ENCODE measurements at places on chromosomes 7 and 10. TPM values are rescaled to one million over a fixed set of nuclear protein-coding genes. Genes with fewer than 3 reads are reported as not detected.

MKI67 gene
- 16.9 TPM for total RNA-seq

ITGB8 gene
- 9.1 TPM for total RNA-seq

C10orf67 gene
- not detected for total RNA-seq

OR2A5 gene
- not detected for total RNA-seq

DNA sequence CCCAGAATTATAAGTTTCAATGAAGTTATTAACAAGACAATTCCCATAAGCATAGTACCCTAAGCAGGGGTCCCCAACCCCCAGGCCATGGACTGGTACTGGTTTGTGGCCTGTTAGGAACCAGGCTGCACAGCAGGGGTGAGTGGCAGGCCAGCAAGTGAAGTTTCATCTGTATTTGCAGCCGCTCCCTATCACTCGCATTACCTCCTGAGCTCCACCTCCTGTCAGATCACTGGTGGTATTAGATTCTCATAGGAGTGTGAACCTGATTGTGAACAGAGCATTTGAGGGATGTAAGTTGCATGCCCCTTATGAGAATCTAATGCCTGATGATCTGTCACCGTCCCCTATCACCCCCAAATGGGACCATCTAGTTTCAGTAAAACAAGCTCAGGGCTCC is 36.0 kb upstream of the KIAA1217 start:
- H3K27me3 ChIP-seq: no peaks in the 10 kb centered on the region
- no peaks in the 10 kb centered on the region for H3K4me1 ChIP-seq
- no peak overlapping the region for H3K27ac ChIP-seq
- no peak overlapping the region for H3K4me3 ChIP-seq

DNA sequence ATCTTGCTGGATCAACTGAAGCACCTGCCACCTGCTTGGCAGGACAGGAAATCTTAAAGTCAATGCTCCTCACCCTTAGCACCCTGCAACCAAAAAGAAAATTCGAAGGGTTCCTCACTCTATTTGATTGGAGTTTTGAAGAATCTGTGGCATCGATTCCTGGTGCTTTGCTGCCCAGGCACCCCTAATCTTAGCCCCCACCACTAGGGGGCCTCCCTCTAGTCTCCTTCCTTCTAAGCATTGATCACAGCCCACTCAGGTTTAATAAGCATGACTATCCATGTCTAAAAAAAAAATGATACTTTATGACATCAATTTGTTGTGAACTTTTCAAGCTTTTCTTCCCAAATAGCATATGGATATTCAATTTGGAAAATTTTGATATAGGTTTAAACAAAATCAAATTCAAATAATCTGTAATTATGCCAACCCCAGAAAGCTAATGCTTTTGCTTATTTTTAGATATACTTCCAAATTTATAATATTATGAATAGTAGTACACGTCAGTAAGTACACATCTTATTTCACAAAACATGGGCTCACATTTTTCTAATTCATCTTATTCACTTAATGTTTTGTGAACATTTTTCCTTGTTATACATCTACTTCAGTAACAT is 45.3 kb downstream of the NRG3 start:
- H3K27ac ChIP-seq: no peak overlapping the region
- no peak for DNase-seq
- no peak overlapping the region for H3K4me3 ChIP-seq
- no peaks in the 10 kb centered on the region for H3K4me1 ChIP-seq

- H3K4me3 ChIP-seq: no peak overlapping the region
- H3K27ac ChIP-seq: no peak overlapping the region
- DNase-seq: no peak
- no peaks in the 10 kb centered on the region for H3K27me3 ChIP-seq
- no peaks in the 10 kb centered on the region for H3K36me3 ChIP-seq
- H3K4me1 ChIP-seq: no peaks in the 10 kb centered on the region
These were observed 40.6 kb downstream of the SH3PXD2A start for GRCh38 chr10:103814626-103815370.

DNA sequence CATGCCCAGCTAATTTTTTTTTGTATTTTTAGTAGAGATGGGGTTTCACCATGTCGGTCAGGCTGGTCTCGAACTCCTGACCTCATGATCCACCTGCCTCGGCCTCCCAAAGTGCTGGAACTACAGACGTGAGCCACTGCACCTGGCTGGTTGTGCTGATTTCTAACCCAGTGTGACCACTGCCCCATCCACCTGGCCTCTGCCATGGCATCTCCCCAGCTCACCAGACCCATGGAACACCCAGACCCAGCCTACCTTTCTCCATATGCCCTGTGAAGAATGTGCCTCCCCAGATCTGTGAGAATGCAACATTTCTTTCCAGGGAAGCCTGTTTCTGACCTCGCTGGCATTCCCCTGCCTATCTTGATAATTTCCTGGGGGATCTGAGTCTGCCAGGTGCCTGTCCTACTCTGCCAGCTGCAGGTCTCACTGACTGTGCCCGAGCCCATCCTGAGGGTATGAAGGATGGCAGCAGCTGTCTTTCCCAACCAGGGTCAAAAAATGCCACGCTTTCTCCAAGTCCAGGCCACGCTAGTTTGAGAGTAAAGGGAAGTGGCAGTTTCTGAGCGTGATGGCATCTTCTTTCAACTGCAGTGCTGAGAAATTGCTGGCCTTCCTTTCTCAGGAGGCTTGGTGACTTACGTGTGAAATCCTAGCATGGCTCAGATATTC is 324.4 kb upstream of the ZNF32 start:
- H3K36me3 ChIP-seq: no peaks in the 10 kb centered on the region
- no peaks in the 10 kb centered on the region for H3K4me1 ChIP-seq
- no peak overlapping the region for H3K4me3 ChIP-seq
- DNase-seq: no peak
- no peaks in the 10 kb centered on the region for H3K27me3 ChIP-seq

DNA sequence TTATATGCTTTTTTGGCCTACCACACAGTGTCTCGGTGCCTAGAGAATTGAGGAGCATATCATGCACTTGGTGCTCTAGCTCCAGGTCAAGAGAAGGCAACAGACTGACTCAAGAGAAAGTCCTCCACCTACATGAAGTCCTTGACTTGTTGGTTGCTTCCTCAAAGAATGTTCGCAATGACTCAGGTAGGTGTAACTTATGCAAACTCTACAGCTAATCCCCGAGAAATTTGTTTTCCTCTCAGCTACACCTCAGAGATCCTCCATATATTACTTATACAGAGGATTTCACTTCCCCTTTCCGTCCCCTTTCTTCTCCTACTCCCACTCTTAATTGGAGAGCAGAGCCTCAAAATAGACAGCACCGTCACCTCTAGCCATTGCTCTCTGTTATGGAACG is 1013.1 kb downstream of the KCNMA1 start:
- no peak overlapping the region for H3K27ac ChIP-seq
- DNase-seq: no peak
- H3K27me3 ChIP-seq: no peaks in the 10 kb centered on the region

- no peaks in the 10 kb centered on the region for H3K27me3 ChIP-seq
- no peak for DNase-seq
- H3K4me3 ChIP-seq: no peak overlapping the region
- no peaks in the 10 kb centered on the region for H3K4me1 ChIP-seq
- H3K27ac ChIP-seq: no peak overlapping the region
- no peaks in the 10 kb centered on the region for H3K36me3 ChIP-seq
These were observed 522.7 kb downstream of the CNTNAP2 start for GRCh38 chr7:146639291-146639690.

DNA sequence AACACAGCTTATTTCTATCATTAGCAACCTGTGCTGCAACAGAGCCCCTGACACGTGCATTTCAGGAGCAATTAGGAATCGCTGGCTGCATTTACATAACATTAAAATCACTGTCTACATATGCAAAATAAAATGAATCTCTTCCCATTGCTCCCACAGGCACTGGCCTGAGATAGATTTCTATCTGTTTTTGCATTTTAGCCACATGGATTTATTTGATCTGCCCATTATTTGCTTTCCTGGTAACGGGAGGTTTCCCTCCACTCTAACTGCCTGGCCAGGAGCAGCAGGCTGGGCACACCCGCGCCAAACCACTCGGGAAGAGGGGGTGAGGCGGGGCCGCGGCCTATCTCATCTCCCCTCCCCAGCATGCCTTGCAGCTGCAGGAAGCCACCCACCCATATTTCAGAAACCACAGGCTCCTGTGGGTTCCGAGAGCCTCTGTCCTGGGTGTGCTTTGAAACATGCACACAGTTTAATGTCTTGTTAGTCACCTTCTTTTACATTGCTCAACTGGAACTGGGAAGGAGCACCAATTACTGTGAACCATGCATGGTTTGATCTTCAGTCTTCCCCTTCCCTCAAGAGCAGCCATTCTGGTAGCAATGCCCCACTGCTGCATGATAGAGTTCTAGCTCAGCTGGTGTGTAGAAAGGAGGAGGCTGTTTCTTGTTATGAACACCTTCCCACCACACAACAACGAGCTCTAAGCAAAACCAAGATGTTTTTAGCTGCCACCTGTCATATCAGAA is 37.7 kb upstream of the IKZF1 start:
- no peaks in the 10 kb centered on the region for H3K27me3 ChIP-seq
- DNase-seq: peak; percentile 18

GRCh38 chr7:67597161-67597560 is 600.5 kb downstream of the TYW1 start:
- no peak overlapping the region for H3K27ac ChIP-seq
- H3K36me3 ChIP-seq: no peaks in the 10 kb centered on the region
- no peaks in the 10 kb centered on the region for H3K4me1 ChIP-seq

- no peaks in the 10 kb centered on the region for H3K36me3 ChIP-seq
- H3K27me3 ChIP-seq: no peaks in the 10 kb centered on the region
- DNase-seq: no peak
- H3K4me1 ChIP-seq: no peaks in the 10 kb centered on the region
- no peak overlapping the region for H3K27ac ChIP-seq
These were observed 16.8 kb downstream of the SLC18A2 start for GRCh38 chr10:117257721-117258120.

GRCh38 chr10:82625512-82626189 is 750.7 kb downstream of the NRG3 start:
- no peak overlapping the region for H3K27ac ChIP-seq
- no peaks in the 10 kb centered on the region for H3K4me1 ChIP-seq
- H3K4me3 ChIP-seq: no peak overlapping the region
- H3K36me3 ChIP-seq: no peaks in the 10 kb centered on the region
- H3K27me3 ChIP-seq: no peaks in the 10 kb centered on the region

GRCh38 chr7:36920433-36920832 is 196.1 kb upstream of the AOAH start:
- no peak overlapping the region for H3K4me3 ChIP-seq
- no peak for DNase-seq
- H3K27me3 ChIP-seq: no peaks in the 10 kb centered on the region
- no peaks in the 10 kb centered on the region for H3K4me1 ChIP-seq
- H3K27ac ChIP-seq: no peak overlapping the region

DNA sequence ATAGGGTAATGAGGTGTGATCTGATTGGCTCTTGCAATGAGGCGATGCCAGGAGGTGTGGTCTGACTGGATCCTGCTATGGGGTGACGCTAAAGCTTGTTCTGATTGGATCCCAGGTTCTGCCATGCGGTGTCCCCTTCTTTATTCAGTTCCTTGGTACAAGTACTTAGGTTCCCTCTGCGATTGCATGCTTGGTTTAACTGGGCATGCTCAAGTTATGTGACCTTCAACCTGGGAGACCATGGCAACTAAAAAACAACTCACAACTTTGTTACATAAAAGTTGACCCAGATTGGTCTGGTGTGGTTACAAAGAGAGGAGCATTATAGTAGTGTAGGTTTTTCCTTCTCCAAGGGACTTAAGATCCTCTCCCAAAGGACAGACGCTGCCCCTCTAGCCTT is 49.5 kb upstream of the DNAJC1 start:
- H3K36me3 ChIP-seq: no peaks in the 10 kb centered on the region
- no peak overlapping the region for H3K27ac ChIP-seq
- H3K27me3 ChIP-seq: no peaks in the 10 kb centered on the region
- no peaks in the 10 kb centered on the region for H3K4me1 ChIP-seq
- no peak overlapping the region for H3K4me3 ChIP-seq

DNA sequence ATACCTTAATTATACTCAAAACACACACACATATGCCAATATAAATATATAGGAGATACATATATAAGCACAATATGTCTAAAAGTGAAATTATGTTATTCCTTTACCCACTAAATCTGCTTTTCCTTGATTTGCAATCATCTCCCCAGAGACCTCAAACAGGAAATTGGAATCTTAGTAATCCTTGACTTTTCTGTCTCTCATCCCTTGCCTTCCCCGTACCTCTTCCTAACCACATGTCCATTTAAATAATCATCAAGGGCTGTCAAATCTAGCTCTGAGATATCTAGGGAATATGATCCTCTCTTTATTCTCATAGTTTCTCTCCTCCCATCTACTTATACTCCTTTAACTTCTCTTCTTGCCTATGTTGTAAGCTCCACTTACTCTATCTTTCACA is 336.6 kb downstream of the HGF start:
- H3K4me3 ChIP-seq: no peak overlapping the region
- no peaks in the 10 kb centered on the region for H3K4me1 ChIP-seq
- no peak for DNase-seq
- no peaks in the 10 kb centered on the region for H3K27me3 ChIP-seq

DNA sequence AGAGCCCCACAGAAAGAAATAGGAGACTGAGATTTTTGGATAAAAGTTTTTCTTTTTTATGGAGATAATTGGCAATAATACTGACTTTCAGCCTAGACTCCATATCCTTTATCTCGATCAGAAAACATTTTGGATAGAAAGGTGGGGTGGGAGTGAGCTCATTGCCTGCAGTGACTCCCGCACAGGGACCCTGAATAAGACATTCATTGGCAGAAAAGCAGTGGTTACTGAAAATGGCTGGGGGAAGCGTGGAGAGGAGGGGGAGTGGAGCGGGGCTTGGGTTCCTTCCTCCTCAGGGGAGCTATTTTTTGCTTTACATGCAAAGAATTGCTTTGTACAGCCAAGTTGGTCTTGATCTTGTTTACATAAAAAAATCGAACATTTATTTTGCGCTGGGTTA is 90.4 kb upstream of the BMPER start:
- H3K4me3 ChIP-seq: no peak overlapping the region
- H3K27me3 ChIP-seq: no peaks in the 10 kb centered on the region
- H3K4me1 ChIP-seq: no peaks in the 10 kb centered on the region
- no peak for DNase-seq
- peak overlapping the region; percentile 34 for H3K27ac ChIP-seq

DNA sequence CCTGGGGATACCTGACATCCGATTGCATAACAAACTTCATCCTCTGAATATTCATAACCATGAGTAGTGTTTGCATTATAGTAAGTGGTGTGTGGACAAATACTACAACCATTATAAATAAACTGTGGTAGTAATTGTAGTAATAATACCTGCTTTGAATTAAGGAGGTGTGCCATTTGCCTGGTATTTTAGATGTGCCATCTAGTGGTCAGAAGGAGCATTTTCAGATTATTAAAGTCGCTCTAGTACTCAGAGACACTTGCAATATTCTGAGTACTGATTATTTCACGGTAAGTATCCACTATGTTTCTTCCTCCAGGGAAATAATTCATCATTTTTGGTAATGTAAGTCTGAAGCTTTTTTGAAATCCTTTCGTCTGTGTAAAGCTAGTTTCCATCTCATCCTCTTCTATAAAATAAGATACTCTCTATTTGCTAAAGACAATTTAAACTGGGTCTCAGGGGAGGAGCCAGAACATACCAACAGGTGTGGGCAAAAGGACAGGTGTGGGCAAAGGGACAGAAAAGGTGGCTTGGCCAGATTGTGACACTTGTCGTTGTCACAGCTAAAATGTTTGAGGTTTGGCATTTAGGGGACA is 115.3 kb upstream of the WDR11 start:
- no peaks in the 10 kb centered on the region for H3K4me1 ChIP-seq
- H3K27me3 ChIP-seq: no peaks in the 10 kb centered on the region

- no peaks in the 10 kb centered on the region for H3K4me1 ChIP-seq
- no peaks in the 10 kb centered on the region for H3K36me3 ChIP-seq
- no peak for DNase-seq
- no peaks in the 10 kb centered on the region for H3K27me3 ChIP-seq
- H3K4me3 ChIP-seq: no peak overlapping the region
- H3K27ac ChIP-seq: no peak overlapping the region
These were observed 93.3 kb downstream of the BMS1 start for GRCh38 chr10:42875798-42876341.
